ENCODE measurements at places on chromosomes 4 and X.

- no peak for DNase-seq
These were observed 208.7 kb downstream of the PDGFC start for GRCh38 chr4:156762851-156763250.

- DNase-seq, result no peak
These were observed 3.9 kb upstream of the CDK16 start for GRCh38 chrX:47214435-47215077.

DNA sequence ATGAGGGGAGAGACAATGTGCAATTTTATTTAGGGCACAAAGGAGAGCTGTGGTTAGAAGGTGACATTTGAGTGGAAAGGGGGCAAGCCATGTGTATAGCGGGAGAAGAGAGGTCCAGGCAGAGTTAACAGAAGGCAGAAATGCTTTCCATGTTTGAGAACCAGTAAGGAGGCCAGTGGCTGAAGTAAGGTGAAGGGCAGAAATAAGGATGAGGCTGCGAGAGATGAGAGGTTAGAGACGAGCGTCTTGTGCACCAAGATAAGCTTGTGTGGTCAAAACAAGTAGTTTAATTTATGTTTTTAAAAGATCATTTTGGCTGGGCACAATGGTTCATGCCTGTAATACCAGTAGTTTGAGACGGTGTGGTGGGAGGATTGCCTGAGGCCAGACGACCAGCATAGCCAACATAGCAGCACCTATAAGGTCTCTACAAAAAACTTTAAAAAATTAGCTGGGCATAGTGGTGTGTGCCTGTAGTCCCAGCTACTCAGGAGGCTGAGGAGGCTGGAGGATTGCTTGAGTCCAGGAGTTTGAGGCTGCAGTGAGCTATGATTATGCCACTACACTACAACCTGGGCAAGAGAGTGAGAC is 8.5 kb downstream of the HTT start:
- no peak for DNase-seq

DNA sequence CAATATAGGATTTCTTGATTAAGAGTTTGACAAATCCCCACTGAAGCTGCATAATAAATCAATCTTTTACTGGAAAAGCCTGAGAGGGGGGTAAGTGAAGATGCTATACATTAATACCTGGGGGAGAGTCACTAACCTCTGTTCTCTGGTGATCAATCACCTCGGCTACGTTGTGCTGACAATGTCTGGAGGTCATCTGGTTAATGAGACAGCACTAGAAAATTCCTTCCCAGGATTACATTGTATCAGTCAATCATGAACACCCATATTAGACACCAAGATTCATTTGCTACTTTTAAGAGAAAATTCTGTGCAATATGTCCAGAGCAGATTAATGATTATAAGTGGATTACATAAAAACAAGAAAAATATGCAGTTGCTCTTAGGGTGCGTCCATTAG is 408.3 kb downstream of the PDHA2 start:
- DNase-seq, result no peak

- no peak for DNase-seq
These were observed 107.2 kb upstream of the NALF2 start for GRCh38 chrX:69396916-69397315.

- DNase-seq, result no peak
These were observed 117.6 kb upstream of the GPR101 start for GRCh38 chrX:137151403-137151802.

DNA sequence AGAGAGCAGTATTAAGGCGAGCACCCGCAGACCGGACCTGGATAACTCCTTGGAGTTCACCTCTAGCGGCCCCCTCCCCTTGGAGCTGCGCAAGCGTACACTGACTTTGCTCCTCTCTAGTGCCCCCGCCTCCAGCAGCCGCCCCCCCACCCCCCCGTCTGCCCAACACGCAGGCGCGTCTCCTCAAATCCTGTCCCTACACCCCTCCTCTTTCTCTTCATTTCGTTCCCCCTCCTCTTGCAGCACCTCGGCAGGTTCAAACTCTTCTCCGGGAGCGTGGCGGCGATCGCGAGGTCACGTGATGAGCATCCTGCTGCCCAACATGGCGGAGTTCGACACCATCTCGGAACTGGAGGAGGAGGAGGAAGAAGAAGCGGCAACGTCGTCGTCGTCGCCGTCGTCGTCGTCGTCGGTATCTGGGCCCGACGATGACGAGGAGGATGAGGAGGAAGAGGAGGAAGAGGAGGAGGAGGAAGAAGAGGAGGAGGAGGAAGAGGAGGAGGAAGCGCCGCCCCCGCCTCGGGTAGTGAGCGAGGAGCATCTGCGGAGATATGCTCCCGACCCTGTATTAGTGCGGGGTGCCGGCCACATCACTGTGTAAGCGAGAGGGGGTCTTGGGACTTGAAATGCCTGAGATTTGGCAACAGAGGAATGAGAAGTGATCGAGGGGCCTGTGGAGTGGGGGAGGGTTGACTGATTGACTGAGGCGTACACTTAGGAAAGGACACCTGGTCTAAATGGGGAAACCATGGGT is at the start of gene CHIC1:
Gene CHIC1, plus strand, starts transcription at position 214 of the 754 bp plus-strand sequence. Its CDS starts 88 bp downstream, at position 302.
- DNase-seq, result peak; percentile 50
